Fibroblast of villous mesenchyme (primary cell): ENCODE measurements at places on chromosomes 1 and 21. TPM values are rescaled to one million over a fixed set of nuclear protein-coding genes. Genes with fewer than 3 reads are reported as not detected.

DNA sequence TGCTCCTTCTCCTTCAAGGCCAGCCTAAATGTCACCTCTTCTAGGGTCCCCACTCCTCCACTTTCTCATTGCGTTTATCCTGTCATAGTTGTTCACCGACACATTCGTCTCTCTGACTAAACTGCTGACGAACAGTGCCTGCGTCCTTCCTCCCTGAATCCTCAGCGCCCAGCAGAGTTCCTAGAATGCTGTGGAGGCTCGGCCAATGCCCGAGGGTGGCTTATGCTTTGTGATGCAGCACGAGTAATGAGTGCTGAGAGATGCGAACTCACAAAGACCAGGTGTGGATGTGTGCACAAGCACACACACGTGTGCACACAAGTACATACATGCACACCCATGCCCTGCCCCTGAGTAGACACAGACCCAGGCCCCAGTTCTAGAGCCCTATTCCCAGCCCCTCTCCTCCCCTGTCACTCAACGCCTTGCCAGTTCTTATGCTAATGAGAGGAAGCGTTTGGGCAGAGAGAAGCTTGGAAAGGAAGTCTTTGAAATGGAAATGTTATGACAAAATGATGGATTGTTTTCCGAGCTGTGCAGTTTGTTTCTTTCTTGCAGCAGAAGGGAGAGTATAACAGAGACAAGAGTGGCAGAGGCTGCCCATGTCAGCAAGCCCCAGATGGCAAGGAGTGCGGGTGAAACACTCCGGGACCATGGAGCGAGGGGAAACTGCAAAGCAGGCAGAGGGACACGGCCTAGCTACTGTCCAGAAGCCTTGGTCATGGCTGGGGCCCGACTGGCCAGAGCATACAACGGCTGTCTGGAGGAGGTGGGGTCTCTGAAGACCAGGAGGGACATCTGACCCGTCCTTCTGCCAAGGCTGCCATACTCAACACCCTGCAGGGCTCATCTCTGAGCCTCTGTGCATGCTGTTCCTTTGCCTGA is 24.2 kb downstream of the KCNA10 start:
- DNase-seq = no peak

DNA sequence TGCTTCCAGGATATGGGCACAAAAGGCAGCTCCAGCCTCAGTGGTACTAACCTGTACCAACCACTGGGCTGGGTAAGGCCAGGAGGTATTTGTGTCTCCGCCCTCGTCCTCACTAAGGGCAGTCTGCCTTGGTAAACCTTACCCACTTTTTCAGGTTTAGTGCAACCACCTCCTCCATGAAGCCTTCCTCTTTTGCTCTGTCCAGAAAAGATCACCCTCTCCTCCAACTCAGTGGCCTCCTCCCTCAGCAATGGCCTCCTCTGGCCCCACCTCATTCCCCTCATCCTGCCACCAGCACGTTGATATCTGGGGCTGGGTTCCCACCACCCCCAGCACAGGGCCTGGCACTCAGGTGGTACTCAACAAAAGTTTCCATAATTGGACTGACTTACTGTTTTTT is 161.5 kb downstream of the GRIK3 start:
- DNase-seq = no peak

DNA sequence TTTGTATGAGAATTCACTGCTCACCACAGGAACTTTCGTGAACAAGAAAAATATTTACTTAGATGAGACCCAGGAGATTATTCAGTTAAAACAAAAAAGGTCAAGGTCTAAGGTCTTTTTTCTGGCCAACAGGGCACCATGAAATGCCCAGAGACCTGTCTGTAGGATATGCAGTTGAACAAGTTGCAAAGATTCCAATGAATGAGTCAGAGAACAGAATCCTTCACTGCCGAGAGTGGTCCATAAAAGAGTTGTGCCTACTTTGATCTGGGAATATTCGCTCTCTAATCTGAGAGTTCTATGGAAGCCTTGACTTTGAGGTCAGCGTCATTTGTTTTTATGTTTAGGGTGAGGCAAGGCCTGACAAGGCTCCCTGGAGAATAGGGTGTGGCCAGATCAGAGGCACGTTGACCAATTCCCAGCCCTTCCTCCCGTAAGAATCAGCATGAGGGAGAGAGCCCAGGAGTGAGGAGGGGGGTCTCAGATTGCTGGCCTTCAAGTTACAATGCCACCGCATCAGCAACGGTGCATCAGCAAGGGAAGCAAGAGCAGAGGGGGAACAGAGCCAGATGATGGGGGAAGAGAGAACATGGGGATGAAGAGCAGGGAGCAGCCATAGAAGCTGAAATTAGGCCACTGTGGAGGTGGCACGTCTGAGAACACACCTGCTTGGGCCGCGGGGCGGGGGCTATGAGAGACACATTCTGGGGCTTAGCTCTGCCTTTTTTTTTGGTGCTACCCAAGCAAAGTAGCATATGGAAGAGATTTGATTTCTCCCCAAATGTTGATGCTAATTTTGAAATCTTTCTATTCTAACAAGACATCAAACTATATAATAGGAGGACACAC is 206.4 kb upstream of the RAB4A start:
- peak; percentile 53 for DNase-seq

DNA sequence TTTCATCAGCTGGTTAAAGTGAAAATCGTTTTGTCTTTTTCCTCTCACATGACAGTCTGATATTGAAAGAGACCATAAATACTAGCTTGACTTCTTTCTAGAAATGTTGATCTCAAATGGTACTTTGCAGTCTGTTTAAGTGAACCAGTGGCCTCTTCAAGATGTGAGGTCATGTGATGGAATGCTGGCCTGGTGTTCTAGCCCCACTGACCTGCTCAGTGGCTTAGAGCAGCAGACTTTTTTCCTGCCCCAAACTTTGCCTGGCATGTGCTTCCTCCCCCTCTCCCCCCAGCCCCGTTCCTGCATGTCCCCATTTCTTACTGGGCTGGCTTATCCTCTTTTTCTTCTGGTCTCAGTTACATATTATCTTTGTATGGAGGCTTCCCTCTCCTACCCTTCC is 34.3 kb downstream of the ZYG11A start:
- DNase-seq = no peak

DNA sequence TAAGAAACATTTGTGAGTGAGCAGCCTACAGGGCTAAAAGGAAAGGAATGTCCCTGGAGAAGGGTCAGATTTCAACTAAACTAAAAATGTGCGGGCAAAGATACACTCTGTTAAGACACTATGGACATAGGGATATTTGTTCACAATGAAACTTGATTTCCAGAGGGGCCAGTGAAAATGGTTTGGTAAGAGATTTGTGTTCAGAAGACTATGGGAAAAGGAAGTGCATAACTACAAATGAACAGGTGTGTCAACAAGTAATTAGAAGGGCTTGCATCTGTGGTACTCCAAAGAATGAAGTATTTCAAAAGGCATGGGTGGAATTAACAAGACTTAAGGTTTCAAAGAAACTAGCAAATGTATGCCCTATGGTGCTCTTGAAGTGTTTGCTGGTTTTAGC is 60.4 kb downstream of the NME7 start:
- DNase-seq = no peak

GRCh38 chr1:183435497-183435896 is 17.3 kb upstream of the NMNAT2 start:
- no peak for DNase-seq

DNA sequence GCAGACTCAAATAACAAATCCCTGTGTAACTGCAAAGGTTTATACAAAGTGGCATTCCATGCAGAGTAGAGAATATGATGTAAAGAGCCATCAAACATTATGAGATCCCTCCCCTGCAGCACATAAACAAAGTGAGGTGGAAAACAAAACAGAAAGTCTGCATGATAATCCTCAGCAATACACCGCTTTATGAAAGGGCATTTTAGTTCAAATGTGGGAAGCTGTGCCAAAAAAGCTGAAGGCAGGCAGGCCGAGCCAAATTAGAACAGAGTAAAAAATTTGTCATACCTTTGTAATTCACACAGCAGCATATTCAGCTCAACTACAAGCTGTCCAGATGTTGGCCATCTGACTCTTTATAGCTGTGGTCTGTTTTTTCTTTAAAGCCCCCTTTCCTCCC is 113.5 kb downstream of the LHX9 start:
- peak; percentile 55 for DNase-seq

- no peak for DNase-seq
These were observed 418.8 kb downstream of the SIPA1L2 start for GRCh38 chr1:232211149-232211548.

DNA sequence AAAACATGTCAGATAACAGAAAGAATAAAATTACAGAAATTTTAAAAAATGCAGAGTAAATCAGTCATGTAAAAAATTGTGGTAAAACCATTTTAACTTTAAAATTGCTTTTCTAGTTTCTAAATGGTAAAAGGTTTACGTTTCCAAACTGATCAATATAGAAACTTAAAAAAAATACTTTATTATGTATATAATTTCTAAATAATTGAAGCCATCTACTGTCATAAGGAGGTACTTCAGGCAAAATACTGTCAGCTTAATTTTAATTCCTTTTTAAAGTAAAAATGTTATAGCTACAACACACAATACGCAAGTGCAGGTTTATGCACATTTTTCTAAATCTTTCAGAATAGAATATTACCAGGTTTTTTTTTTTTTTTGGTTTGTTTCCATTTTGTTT is 159.9 kb downstream of the HFM1 start:
- DNase-seq = no peak

- DNase-seq = no peak
These were observed 251.2 kb upstream of the USP24 start for GRCh38 chr1:55466373-55466772.

GRCh38 chr1:210467440-210468043 is 138.8 kb downstream of the HHAT start:
- peak; percentile 11 for DNase-seq

GRCh38 chr1:15735304-15736037 is 587 bp upstream of the SLC25A34 start:
- DNase-seq = no peak

GRCh38 chr1:78333502-78333901 is 157.3 kb upstream of the PTGFR start:
- DNase-seq = peak; percentile 67

DNA sequence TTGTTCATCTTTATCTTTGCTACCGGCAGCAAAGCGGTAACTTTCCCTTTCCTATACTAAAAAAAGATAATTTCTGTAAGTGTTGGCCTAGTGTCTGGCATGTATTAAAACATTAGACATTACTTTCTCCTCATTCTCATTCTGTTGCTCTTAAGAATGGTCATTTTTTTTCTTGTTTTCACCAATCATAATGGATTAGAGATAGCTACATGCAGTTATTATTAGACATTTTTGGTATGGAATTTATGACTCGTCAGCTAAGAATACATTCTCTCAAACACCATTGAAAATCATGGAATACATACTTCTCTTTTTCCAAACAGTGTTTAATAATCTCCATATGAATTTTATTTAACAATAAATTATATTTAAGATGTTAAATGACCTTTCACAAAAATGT is 1154.6 kb downstream of the BRINP3 start:
- no peak for DNase-seq

DNA sequence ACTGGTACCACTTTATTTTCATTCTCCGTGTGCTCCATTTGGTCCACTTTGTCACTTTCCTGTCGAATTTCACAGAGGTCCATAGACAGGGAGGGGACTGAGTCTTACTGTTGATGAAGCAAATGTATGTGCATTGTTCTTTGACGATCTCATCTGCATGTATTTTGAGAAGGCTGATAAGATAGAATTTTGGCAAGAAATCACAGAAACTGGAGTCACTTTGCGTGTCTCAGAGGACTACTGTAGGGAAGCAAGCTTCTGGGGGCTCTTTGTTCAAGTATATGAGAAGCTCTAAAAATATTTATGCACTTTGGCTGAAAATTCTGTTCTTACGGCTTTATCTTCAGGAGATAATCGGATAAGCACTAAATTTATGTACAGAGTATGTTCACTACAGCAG is 78.1 kb downstream of the PCBP3 start:
- no peak for DNase-seq

DNA sequence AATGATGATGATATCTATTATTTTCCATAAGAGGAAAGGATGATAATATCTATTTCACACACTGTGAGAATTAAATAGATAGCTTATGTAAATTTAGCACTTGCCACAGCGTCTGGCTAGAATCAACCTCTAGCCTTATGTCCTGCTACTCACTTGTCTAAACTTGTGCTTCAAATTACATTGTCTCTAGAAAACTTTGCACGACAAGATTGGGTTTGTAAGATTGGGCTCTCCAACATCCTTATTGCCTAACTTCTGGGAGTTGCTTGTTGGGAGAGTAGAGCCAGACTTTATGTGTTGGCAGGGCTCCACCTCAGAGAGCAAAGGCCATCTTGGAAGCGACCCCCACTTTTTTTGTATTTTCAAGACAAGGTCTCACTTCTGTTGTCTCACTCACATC is 50.0 kb upstream of the POGK start:
- DNase-seq = no peak

DNA sequence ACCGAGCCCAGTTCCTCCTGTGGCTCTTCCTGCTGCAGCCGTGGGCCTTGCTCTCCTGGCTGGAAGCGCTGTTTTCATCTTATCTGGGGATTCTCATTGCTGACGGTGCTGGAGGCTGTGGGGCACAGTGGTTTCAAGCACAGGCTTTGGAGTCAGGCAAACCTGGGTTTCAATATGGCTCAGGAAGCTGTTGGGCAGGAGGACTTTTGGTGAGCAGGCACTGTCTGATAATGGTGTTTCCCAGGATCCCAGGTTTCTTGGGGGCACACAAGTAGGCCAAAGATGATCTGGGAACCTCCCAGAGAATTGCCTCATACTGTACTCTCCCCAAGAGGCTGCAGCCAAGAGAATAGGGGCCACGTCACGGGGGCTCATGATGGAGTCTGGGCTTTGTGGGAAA is 105.6 kb upstream of the TRABD2B start:
- DNase-seq = no peak

- no peak for DNase-seq
These were observed 1021.5 kb upstream of the ADGRL2 start for GRCh38 chr1:80779275-80779674.

DNA sequence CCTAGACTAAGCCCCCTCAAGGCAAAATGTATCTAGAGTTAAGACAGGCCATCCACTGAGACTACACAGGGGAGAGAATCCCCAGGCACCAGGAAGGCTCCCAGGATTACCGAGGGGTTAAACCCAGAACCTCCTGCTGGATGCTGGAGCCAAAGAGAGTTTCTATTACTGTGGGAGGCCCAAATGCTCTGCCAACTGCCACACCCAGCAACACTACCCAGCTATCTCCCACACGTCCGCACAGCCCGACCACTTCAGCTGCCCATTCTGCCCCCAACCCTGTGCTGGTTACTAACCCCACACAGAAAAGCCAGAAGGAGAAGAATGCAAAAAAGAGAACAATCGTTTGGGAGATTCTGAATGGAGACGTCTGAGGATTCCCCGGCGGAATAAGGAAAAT is 63.6 kb downstream of the CD46 start:
- no peak for DNase-seq

GRCh38 chr1:10530756-10531495 is 56.2 kb downstream of the PEX14 start:
- DNase-seq = peak; percentile 31

Gene FAAH
- 0.64 and 0.86 TPM in 2 replicates for total RNA-seq

Gene BATF3
- 3.0 and 3.9 TPM in 2 replicates for total RNA-seq

Gene MNDA
- total RNA-seq = not detected in 2 replicates

Gene CA14
- not detected in 2 replicates for total RNA-seq

Gene ACTL8
- total RNA-seq = not detected in 2 replicates

Gene HES5
- under 0.01 TPM in 1 of 2 replicates, not detected in the other for total RNA-seq

Gene RAB42
- total RNA-seq = 3.9 and 5.2 TPM in 2 replicates

Gene CXADR
- 0.32 and 0.86 TPM in 2 replicates for total RNA-seq

Gene GJA5
- total RNA-seq = under 0.01 and 0.86 TPM in 2 replicates

Gene LYST
- total RNA-seq = 56.7 and 88.9 TPM in 2 replicates
